A549 treated with ZK216348 at 1 μM for 4 hours (cell line): ENCODE measurements at places on chromosomes 2 and 18. TPM values are rescaled to one million over a fixed set of nuclear protein-coding genes. Genes with fewer than 3 reads are reported as not detected.

EN1 gene
- total RNA-seq, result 0.89 to 1.4 TPM (median 1.0 TPM) in 5 replicates

EML6 gene
- 0.79 to 1.9 TPM (median 1.5 TPM) in 5 replicates for total RNA-seq

TBC1D8 gene
- 69.0 to 106 TPM (median 90.2 TPM) in 5 replicates for total RNA-seq

NEU4 gene
- 0.19 to 0.41 TPM (median 0.23 TPM) in 5 replicates for total RNA-seq

FOXD4L1 gene
- 0.25 to 0.50 TPM (median 0.28 TPM) in 5 replicates for total RNA-seq

SPRED2 gene
- 24.1 to 34.9 TPM (median 32.5 TPM) in 5 replicates for total RNA-seq

SERPINB11 gene
- total RNA-seq, result 0.13 TPM in 1 of 5 replicates, not detected in the others

COL4A4 gene
- total RNA-seq, result 1.1 to 3.1 TPM (median 1.5 TPM) in 5 replicates

CNGA3 gene
- not detected in 5 replicates for total RNA-seq

OXER1 gene
- total RNA-seq, result not detected in 5 replicates

MLPH gene
- total RNA-seq, result 207 to 326 TPM (median 306 TPM) in 5 replicates

RTP5 gene
- total RNA-seq, result not detected in 5 replicates

SDC1 gene
- total RNA-seq, result 128 to 234 TPM (median 196 TPM) in 5 replicates

CGREF1 gene
- total RNA-seq, result 5.3 to 8.5 TPM (median 7.8 TPM) in 5 replicates

LRRTM4 gene
- total RNA-seq, result not detected in 5 replicates

VWA3B gene
- 0.33 TPM in 1 of 5 replicates, not detected in the others for total RNA-seq

BMP10 gene
- not detected in 5 replicates for total RNA-seq

FBXO36 gene
- total RNA-seq, result 0.92 to 2.6 TPM (median 1.2 TPM) in 5 replicates

FBXO15 gene
- 0.45 to 0.92 TPM (median 0.81 TPM) in 5 replicates for total RNA-seq

TMEM198 gene
- 0.71 to 1.6 TPM (median 1.2 TPM) in 5 replicates for total RNA-seq

DSG1 gene
- not detected in 5 replicates for total RNA-seq

LHCGR gene
- not detected in 5 replicates for total RNA-seq

ACAA2 gene
- total RNA-seq, result 52.2 to 58.7 TPM (median 54.9 TPM) in 5 replicates

AGPS gene
- total RNA-seq, result 32.3 to 48.9 TPM (median 45.6 TPM) in 5 replicates

FEV gene
- not detected in 5 replicates for total RNA-seq

CHST10 gene
- 14.7 to 15.6 TPM (median 15.4 TPM) in 5 replicates for total RNA-seq

EMILIN2 gene
- total RNA-seq, result 8.6 to 14.7 TPM (median 14.1 TPM) in 5 replicates

CSRNP3 gene
- total RNA-seq, result not detected in 5 replicates

VWC2L gene
- not detected in 5 replicates for total RNA-seq

CHRNG gene
- not detected in 5 replicates for total RNA-seq

GALNT5 gene
- 2.0 to 2.6 TPM (median 2.4 TPM) in 5 replicates for total RNA-seq

SIX2 gene
- 0.33 to 0.79 TPM (median 0.72 TPM) in 5 replicates for total RNA-seq
